Stimulated activated CD8-positive, alpha-beta memory T cell treated with anti-CD3 and anti-CD28 coated beads, Interleukin-7, amount 100 ng/mL, for 24 hours (primary cell): ENCODE measurements at places on chromosomes 12 and 14.

DNA sequence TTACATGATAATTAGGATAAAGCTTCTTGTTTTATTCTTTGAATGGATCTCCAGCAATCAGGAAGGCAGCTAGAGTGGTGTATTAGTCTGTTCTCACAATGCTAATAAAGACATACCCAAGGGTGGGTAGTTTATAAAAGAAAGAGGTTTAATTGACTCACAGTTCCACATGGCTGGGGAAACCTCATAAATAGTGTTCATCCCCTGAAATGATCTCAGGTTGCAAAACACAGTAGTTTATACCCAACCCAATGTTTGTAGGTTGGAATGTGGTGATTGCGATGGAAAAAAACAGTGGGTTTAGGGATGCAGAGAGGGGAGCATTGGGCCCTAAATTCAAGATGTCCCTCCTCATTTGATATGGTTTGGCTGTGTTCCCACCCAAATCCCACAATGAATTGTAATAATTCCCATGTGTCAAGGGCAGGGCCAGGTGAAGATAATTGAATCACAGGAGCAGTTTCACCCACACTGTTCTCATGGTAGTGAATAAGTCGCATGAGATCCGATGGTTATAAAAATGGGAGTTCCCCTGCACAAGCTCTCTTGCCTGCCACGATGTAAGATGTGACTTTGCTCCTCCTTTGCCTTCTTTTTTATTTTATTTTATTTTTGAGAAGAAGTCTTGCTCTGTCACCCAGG is 11.5 kb downstream of the MUCL1 start:
- DNase-seq: no peak

DNA sequence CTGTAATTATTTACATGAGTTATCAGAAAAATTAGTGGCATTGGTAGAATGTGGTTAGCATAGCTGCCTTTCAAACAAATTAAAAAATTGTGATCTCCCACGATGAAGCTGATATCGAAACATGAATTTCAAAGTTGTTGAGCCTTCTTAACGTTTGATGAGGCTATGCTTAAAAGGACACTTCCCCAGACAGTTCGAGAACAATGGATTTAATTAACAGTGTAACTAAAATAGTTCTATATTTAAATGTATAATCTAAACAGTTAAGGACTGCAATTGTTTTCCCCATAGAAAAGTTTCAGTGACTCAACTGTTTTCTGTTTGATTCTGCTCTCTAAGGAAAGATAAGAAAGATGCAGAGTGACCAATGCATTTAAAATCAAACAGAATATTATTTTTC is 1.6 kb downstream of the CLEC2B start:
- no peak for DNase-seq

- no peak for DNase-seq
Measured at GRCh38 chr12:118035190-118036041, 18.9 kb downstream of the RFC5 start.

- DNase-seq: no peak
Measured at GRCh38 chr12:6333566-6333965, 8.3 kb downstream of the TNFRSF1A start.

GRCh38 chr12:124862768-124863415 is 772 bp downstream of the SCARB1 start:
- DNase-seq: no peak

GRCh38 chr12:52587563-52587962 is 13.7 kb downstream of the KRT72 start:
- DNase-seq: no peak

DNA sequence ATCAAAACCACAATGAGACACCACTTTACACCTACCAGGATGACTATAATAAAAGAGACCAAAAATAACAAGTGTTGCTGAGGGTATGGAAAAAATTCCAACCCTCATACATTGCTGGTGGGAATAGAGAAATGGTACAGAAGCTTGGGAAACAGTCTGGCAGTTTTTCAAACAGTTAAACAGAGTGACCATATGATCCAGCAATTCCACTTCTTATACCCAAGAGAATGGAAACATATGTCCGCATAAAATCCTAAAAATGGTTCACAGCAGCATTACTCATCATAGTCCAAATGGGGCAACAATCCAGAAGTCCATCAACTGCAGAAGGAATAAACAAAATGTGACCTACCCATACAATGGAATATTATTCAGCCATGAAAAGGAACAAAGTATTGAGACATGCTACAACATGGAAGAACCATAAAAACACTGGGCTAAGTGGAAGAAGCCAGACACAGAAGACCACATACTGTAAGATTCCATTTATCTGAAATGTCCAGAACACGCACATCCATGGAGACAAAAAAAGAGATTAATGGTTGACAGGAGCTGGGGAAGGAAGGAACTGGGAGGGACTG is 44.5 kb downstream of the CHGA start:
- no peak for DNase-seq

DNA sequence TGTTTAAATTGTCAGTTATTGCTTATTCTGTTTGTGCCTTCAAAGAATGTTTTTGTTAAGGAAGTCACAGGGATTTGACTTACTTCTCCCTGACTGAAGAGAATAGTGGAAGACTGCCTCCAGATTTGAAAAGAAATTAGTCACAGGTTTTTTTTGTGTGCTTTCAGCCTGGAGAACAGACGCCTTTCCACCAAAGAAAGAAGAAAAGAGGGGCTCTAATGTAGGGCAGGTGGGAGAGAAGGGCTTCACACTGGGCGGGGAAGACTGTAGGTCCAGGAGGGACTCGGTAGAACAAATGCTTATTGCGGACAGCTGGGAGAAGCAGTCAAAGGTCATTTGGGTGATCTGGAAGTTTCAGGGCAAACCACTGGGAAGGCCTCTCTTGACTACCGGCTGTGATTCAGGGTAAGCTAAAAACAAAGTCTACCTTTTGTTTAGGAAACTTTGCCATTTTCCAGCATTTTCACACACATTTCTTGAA is 76.8 kb downstream of the SAMD4A start:
- DNase-seq: no peak

GRCh38 chr14:101480747-101481530 is 80.4 kb upstream of the DIO3 start:
- DNase-seq: no peak

DNA sequence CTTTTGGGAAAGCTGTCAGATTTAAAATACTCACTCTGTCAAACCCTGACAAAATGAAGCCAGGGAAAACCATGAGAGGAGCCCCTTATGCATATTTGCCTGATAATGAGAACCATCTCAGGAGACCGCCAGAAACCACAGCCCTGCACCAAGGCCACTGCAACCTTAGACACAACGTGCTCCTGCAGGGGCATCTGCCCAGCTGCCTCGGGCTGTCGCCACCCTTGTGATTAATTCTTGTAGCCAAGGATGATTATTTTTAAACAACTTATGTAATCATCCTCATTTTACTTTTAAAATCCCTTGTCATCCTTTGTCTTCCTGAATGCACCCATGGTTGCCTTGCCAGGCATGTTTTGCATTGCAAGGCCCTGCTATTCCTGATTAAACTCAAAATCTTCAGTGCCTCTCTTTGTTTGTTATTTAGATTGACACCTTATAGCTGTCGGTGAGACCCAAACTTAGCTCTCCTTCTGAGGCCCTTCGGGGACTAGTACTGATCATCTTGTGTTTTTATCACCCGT is 766.4 kb upstream of the TMEM132C start:
- no peak for DNase-seq

GRCh38 chr12:78835493-78835892 is 29.1 kb upstream of the SYT1 start:
- no peak for DNase-seq

- DNase-seq: no peak
Measured at GRCh38 chr12:121579190-121579791, 1.5 kb downstream of the KDM2B start.

- no peak for DNase-seq
Measured at GRCh38 chr14:91387169-91387835, 30.3 kb downstream of the CCDC88C start.

GRCh38 chr14:87896393-87897380 is 96.3 kb downstream of the GALC start:
- DNase-seq: no peak

DNA sequence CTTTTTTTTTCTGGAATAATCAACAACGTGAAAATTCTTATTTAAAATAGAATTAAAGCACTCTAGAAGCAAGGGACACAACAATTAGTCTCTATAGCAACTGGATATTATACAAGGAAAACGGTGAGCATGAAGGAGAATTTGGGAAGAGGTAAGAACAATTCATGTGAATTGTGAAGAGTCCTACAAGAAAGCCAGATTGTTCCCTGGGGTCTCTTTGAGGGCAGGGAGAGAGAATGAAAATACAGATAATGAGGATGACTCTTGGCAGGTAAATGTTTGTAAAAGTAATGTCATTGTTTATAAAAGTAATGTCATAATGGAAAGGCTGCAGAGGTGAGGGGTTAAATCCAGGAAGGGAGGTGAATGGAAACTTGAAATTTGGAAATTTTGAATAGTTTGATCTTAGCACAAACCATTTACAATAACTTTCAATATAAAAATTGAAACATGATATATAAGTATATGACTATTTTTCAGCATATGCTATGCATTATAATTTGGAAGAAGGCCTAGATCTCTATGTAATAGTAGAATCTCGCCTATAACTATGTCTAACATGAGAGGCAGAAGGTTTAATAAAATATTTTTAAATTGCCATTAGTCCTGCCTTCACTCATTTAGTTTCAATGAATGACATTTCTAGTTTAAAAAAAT is 378.8 kb upstream of the DCN start:
- DNase-seq: no peak

GRCh38 chr12:124605883-124606774 is 38.7 kb upstream of the NCOR2 start:
- DNase-seq: no peak

- no peak for DNase-seq
Measured at GRCh38 chr14:36222337-36222736, 45.8 kb upstream of the PTCSC3 start.

GRCh38 chr12:12822886-12823285 is 9.7 kb downstream of the DDX47 start:
- DNase-seq: no peak
